CD4-positive, alpha-beta T cell (primary cell): ENCODE measurements at places on chromosomes 2 and 18. TPM values are rescaled to one million over a fixed set of nuclear protein-coding genes. Genes with fewer than 3 reads are reported as not detected.

DNA sequence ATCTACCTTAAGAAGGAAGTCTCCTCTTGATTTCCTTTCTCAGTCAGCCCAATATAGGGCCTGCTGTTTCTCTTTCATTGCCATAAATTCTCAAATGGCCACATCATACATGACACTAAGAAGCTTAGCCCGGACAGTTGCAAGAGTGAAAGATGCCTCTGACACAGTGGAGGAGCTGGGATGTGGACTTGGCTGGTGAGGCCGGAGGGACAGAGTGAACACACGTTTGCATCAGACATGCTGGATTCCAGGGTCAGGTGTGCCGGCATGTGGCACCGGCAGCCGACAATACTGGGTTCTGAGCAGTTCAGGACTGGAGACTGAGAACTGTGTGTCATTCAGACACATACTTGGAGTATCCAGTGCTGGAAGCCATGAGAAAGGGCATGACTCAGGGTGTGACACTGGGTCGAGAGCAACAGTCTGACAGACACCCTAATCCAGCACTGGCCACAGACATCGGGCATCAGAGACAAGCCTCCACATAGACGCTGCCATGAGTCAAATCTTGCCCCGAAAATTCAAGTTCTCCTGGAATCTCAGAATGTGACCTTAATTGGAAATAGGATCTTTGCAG, 31.4 kb downstream of the TIMM21 start:
- DNase-seq: no peak
- no peak overlapping the region for H3K4me3 ChIP-seq
- H3K27ac ChIP-seq: no peak overlapping the region
- no peaks in the 10 kb centered on the region for H3K4me1 ChIP-seq
- no peaks in the 10 kb centered on the region for H3K36me3 ChIP-seq

DNA sequence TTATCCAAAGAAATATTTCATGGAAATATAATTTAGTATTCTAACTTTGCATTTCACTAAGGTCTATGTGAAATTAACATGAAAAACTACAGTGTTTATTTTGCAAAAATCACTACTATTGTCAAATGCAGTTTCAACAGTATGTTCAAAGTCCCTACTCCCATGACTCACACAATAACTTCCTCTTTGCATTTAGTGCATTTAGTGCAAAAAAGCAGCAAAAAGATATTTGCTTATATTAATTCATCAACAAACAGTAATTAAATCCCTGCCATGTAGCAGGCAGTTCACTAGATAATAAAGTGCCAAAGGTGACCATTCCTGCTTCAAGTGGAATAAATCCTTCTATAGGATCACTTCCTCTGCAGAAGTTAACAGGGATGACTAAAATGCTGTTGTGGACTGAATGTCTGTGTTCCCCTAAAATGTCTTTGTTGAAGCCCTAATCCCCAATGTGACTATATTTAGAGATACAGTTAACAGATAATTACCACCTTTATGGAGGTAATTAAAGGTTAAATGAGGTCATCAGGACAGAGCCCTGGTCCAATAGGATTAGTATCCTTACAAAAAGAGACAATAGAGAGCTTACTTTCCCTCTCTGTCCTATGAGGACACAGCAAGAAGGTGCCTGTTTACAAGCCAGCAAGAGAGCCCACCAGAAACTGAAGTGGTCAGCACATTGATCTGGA, 61.7 kb downstream of the STK39 start:
- no peak overlapping the region for H3K4me3 ChIP-seq
- H3K4me1 ChIP-seq: no peaks in the 10 kb centered on the region
- no peak overlapping the region for H3K27ac ChIP-seq
- H3K36me3 ChIP-seq: peaks cover 9% of the 10 kb centered on the region
- no peaks in the 10 kb centered on the region for H3K27me3 ChIP-seq

- no peaks in the 10 kb centered on the region for H3K4me1 ChIP-seq
- DNase-seq: no peak
- H3K27me3 ChIP-seq: no peaks in the 10 kb centered on the region
Measured at GRCh38 chr2:23425885-23426262, 40.9 kb downstream of the KLHL29 start.

GRCh38 chr2:147634826-147635225, 210.0 kb upstream of the ACVR2A start:
- H3K27ac ChIP-seq: no peak overlapping the region
- H3K27me3 ChIP-seq: no peaks in the 10 kb centered on the region
- no peak overlapping the region for H3K4me3 ChIP-seq
- DNase-seq: no peak
- H3K4me1 ChIP-seq: peaks cover 20% of the 10 kb centered on the region

- H3K4me3 ChIP-seq: no peak overlapping the region
- H3K36me3 ChIP-seq: no peaks in the 10 kb centered on the region
- no peak for DNase-seq
- H3K4me1 ChIP-seq: no peaks in the 10 kb centered on the region
Measured at GRCh38 chr18:1002653-1003178, 98.0 kb downstream of the ADCYAP1 start.

GRCh38 chr2:105487142-105488069, 88.6 kb upstream of the FHL2 start:
- DNase-seq: no peak
- no peaks in the 10 kb centered on the region for H3K4me1 ChIP-seq
- H3K27me3 ChIP-seq: no peaks in the 10 kb centered on the region
- H3K36me3 ChIP-seq: no peaks in the 10 kb centered on the region
- H3K27ac ChIP-seq: no peak overlapping the region

DNA sequence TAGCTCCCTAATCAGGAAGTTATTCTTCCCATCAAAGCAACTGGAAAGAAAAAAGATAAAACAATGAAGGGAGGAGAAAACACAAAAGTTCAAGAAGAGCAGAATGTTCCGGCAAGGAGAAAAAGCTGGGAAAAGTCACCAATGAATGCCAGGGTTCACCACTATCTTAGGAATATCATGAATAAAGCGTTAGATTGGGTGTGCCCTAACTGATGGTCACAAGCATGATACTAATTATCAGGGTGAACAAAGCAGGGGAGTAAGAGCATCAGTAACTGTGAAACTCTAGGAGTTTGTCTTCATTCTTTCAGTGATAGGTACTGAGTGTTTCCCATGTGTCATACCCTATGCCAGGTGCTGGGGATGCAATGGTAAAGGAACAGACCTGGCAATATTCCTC, 115.5 kb downstream of the ABCA12 start:
- H3K27ac ChIP-seq: no peak overlapping the region
- no peaks in the 10 kb centered on the region for H3K4me1 ChIP-seq
- H3K36me3 ChIP-seq: no peaks in the 10 kb centered on the region
- DNase-seq: no peak
- H3K27me3 ChIP-seq: no peaks in the 10 kb centered on the region

- H3K4me1 ChIP-seq: peaks cover 85% of the 10 kb centered on the region
- peaks cover 86% of the 10 kb centered on the region for H3K36me3 ChIP-seq
- H3K27me3 ChIP-seq: no peaks in the 10 kb centered on the region
- no peak for DNase-seq
Measured at GRCh38 chr2:12727641-12728040, 10.9 kb downstream of the TRIB2 start.

GRCh38 chr2:150137338-150138069, 350.0 kb downstream of the RND3 start:
- H3K4me3 ChIP-seq: no peak overlapping the region
- H3K27me3 ChIP-seq: no peaks in the 10 kb centered on the region
- no peaks in the 10 kb centered on the region for H3K36me3 ChIP-seq
- DNase-seq: no peak

DNA sequence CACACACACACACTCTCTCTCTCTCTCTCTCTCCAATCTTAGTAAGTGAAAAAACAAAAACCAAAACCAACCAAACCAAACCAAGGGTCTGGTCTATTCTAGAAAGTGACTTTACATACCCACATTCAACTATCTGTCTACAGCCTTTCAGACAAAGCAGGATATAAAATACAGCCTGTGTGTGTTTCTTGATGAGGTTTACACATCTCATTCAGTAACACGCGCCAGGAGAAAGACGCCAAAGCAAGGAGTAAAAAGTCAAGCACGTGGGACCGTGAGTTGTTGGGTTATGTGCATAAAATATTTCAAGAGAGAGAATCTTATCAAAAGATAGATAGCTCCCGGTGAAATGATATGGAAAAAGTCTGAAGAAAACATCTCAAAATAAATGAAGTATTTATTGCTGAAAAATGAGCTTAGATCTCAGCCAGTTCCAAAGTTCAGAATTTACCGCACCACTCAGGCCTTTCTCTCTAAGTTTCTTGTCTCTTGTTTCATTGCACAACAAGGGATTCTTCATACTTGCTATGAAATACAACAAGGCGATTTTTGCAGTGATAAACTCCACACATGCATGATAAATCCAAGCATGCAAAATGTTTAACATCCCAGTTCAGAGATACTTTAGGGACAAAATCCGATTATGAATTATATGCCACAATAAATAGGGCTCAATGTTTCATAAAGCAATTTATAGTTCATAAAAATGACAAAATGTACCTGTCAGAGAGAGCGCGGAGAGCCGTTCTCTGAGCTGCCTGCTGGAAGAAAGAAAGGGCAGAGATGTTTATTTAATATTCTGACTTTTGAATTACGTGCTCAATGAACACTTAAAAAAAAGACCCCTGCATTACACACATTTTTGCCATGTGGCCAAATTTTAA, 159.3 kb upstream of the REV1 start:
- H3K36me3 ChIP-seq: no peaks in the 10 kb centered on the region
- no peaks in the 10 kb centered on the region for H3K4me1 ChIP-seq
- H3K27ac ChIP-seq: no peak overlapping the region
- H3K27me3 ChIP-seq: no peaks in the 10 kb centered on the region
- no peak for DNase-seq

GRCh38 chr18:2881840-2882195, 35.0 kb downstream of the EMILIN2 start:
- peaks cover 52% of the 10 kb centered on the region for H3K4me1 ChIP-seq
- peak overlapping the region; percentile 67 for H3K27ac ChIP-seq
- H3K36me3 ChIP-seq: no peaks in the 10 kb centered on the region
- no peak for DNase-seq

DNA sequence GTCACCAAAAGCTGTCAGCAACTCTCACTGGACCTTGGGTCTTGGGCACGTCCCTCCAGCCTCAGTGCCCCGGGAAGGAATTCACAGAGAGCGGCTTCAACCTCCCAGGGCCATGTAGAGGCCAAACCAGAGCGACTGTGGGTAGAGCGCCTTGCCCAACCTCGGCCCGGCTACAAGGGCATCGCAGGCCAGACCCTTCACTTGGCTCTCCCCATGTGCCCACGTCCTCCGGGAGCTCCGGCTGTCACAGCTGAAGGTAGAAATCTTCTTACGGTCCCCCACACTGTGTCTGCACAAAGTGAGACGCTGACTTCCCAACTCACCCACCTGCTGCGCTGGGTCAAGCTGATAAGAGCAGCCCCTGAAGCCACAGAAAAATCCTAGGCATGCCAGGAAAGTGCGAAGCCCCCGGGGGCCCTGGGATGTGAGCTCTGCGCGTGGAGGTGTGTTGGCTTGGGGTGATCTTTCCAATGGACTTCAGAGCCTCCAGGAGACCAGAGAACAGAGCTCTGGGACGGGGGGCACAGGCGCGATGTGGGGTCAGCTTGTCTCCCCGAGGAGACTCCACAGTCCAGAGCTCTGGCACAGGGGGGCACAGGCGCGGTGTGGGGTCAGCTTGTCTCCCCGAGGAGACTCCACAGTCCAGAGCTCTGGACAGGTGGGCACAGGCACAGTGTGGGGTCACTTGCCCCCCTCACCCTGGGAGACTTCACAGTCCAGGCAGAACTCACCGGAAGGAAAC, 105.5 kb downstream of the RTP5 start:
- no peak overlapping the region for H3K27ac ChIP-seq
- no peaks in the 10 kb centered on the region for H3K4me1 ChIP-seq
- no peak for DNase-seq
- no peak overlapping the region for H3K4me3 ChIP-seq

Gene CRYGD
- total RNA-seq: not detected

Gene ALLC
- not detected for total RNA-seq

Gene GALNT14
- not detected for total RNA-seq

Gene CGREF1
- not detected for total RNA-seq

Gene TCF4
- total RNA-seq: 3.2 TPM
